ENCODE measurements at places on chromosomes 7 and 10.

DNA sequence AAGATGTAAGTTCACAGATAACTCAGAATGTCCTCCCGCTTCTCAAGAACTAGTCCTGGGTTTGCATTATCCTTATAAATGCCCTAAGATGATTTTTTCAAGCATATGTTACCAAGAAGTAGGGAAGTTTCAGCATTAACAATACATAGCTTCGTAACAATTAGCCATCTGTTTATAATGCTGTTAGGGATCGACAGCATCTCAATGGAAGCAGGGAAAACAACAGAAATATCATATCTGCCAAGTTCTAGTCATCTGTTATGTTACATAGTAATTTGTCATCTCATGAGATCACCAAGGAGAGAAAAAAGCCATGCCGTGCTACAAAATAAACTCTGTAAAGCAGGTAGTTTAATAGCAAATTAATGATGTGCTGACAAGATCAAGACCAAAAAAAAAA is 731.5 kb upstream of the C7orf33 start:
- DNase-seq: no peak

- DNase-seq: no peak
Observed at GRCh38 chr10:83816942-83817341, 322.4 kb upstream of the GHITM start.

DNA sequence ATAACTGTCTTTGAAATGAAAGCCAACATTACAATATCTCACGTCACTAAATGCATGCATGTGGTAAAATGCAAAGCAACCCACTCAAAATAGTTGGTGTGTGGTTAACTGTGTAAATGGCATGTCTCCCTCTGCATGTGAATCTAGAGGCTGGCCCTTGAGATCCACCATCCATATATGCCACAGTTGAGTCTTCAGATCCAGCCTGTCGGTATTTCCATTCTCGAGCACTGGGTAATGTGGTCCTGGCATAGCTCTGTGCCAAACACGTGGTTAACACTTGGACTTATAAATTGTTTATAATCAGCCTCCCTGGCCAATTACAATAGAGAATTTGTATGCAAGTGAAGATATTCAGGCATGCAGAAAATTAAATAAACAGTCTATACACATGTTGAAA is 90.3 kb downstream of the LYZL1 start:
- no peak for DNase-seq

- DNase-seq: no peak
Observed at GRCh38 chr7:3559278-3559677, 258.2 kb downstream of the SDK1 start.

DNA sequence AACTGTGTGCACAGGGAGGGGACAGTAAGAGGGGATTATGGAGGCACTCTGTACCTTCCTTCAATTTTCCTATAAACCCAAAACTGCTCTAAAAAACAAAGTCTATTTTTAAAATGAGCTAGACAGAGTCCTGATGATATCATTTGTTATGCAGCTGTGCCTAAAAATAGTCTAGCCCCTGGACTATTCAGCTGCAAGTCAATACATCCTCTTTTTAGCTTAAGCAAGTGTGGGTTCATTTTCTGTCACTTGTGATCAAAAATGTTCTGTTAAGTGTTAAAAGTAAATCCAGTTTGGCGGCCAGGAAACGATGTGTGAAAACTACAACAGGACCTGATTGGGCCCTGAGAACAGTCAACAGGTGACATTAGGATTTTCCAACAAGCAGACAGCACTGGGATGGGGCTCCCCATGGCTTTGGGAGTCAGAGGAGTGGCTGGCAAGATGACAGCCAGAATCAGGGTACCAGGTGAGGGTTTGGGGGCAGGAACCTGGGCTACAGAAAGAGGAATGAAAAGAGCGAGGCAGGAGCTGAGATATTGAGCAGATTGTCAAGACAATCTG is 33.9 kb downstream of the FAM107B start:
- no peak for DNase-seq

DNA sequence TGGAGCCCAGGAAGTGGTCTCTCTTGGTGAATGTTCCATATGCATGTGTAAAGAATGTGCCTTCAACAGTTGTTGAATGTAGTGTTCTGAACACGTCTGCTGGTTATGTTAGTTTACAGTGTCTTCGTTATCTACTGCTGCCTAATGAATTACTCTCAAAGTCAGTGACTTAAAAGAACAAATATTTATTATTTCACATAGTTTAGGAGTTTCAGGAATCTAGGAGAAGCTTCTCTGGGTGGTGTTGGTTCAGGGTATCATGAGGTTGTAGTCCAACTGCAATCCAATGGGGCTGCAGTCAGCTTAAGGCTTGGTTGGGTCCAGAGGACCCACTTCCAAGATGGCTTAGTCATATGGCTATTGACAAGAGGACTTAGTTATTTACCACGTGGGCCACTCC is 36.6 kb upstream of the IGFBP3 start:
- no peak for DNase-seq

- no peak for DNase-seq
Observed at GRCh38 chr10:87671139-87671815, 11.6 kb downstream of the PAPSS2 start.

DNA sequence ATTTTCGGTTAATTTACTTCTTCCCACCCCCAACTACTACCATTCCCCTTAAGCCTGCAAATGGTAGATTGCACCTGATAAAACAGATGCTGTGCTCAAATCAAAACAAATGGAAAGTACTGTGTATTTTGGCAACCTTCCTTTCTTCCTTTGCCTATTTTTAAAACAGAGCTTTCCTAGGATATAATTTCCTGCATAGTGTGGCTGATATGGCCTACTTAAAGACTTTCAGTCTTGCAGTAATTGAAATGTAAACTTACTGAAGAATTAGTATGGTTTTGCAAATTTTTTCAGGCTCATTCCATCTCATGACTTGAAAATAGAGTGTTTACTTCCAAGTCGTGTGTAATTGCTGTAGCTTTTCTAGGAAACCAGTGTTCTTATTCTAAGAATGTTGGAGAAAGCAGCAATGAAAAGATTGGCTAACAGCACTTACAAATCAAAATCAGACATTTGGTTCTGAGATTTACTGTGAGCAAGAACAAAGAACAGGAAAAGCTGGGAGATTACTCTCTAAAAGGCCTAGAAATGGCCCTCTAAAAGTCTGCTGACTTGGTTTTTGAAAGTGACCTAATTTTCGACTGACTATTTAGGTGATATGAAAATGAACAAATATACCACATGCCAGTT is 52.0 kb downstream of the REEP3 start:
- DNase-seq: no peak

- no peak for DNase-seq
Observed at GRCh38 chr7:108263425-108263824, 133.3 kb upstream of the LAMB4 start.

GRCh38 chr7:148245381-148245780 is 345.2 kb upstream of the C7orf33 start:
- DNase-seq: no peak

DNA sequence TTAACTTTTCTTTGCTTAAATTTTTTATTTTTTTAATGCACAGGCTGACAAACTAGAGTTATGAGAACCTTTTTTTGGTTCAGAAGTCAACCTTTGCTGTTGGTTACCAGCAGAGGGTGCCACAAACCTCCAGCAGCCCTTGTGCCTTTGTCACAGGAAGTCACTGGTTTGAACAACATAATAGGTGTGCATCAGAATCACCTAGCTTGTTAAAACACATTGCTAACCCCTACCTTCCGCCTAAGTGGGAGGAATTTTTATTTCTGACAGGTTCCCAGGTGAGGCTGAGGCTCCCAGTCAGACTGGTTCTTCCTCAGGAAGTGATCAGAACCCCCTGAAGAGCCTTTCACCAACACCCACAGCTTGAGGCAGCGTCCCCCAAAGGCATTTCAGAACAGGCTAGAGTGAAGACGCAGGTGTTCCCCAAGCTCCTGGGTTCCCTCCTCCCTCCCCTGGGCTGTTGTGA is 22.6 kb upstream of the VDAC2 start:
- DNase-seq: peak; percentile 57

DNA sequence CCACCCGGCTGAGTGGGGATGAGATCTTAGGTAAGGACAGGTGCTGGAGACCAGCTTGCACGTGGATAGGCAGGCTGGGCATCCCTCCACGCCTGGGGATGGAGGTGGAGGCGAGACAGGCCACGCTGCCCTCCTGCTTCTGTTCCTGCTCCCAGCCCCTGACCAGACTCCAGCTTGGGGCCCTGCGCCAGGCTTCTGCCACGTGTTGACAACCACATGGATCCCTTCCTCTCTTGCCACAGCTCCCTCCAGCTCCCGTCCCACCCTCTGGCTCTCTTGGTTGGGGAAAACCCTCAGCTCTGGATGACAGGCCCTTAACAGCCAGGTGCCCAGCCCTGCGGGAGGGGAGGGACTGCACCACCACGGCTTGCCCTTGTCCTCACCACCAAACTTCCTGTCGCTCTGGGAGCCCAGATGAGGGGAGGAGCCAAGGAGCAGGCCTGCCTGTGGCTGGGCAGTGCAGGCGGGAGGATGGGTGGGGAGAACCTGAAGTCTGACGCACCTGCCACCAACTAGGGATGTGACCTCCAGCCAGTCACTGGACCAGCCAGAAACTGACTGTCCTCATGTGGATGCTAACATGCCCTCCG is 36.0 kb downstream of the KCNH2 start:
- no peak for DNase-seq

GRCh38 chr7:6478186-6478585 is 30.4 kb upstream of the DAGLB start:
- no peak for DNase-seq

GRCh38 chr10:120327675-120328074 is 129.4 kb upstream of the PLPP4 start:
- DNase-seq: no peak

GRCh38 chr7:12896316-12896715 is 208.9 kb downstream of the ARL4A start:
- no peak for DNase-seq

DNA sequence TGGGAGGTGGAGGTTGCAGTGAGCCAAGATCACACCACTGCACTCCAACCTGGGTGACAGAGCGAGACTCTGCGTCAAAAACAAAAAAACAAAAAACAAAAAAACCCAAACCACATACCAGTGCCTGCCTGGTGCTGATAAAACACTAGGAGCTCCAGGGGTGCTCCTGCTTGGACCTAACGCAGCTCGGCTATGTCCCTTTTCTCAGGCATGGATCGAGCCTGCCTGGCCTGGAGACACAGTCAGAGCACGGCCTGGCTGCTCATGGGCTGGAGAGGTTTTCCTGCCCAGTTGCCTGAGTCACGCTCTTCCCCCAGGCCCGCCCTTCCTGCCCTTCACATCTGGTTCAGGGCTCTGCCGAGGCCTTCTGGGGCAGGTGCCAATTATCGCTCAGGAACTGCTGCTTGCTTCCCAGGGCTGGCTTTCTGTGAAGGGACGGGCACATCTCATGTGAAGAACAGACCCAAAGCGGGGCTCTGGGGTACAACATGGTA is 12.6 kb upstream of the NPFFR1 start:
- no peak for DNase-seq

GRCh38 chr7:50389961-50390360 is 60.2 kb downstream of the FIGNL1 start:
- no peak for DNase-seq

DNA sequence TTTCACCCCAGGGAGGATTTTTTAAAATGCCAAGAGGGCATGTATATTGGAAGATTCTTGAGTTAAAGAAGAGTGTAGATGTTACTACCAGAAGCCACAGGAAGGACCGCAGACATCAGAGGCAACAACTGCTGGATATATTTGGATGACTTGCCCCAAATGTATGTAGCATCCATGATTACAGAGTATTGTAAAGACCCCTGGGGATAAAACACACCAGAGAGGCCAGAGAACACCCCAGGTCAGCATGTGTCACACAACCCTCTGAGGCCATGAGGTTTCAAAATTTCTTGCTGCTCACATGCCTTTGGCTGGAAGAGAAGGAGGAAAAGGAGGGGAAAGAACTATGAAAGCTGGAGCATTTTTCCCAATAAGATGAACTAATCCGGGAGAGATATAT is 108.0 kb upstream of the LSM8 start:
- no peak for DNase-seq

- no peak for DNase-seq
Observed at GRCh38 chr10:48592346-48592745, 12.5 kb downstream of the ARHGAP22 start.

DNA sequence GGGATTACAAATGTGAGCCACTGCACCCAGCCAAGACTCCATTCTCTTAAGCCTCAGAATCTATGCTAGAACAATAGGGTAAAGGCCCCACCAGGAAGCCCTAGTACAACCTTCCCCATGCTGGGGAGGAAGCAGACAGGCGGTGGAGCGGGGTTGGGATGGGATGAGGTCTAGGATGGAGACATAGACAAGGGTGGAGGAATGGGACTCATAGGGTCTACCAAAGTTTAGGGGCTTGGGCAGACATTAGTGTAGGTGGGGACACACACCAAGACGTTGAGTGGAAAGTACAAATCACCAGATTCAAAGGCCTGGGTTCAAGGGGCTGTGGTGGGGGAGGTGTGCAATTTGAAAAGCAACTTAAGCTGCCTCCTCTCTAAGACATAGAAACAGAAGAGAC is 19.3 kb downstream of the PRSS2 start:
- no peak for DNase-seq

DNA sequence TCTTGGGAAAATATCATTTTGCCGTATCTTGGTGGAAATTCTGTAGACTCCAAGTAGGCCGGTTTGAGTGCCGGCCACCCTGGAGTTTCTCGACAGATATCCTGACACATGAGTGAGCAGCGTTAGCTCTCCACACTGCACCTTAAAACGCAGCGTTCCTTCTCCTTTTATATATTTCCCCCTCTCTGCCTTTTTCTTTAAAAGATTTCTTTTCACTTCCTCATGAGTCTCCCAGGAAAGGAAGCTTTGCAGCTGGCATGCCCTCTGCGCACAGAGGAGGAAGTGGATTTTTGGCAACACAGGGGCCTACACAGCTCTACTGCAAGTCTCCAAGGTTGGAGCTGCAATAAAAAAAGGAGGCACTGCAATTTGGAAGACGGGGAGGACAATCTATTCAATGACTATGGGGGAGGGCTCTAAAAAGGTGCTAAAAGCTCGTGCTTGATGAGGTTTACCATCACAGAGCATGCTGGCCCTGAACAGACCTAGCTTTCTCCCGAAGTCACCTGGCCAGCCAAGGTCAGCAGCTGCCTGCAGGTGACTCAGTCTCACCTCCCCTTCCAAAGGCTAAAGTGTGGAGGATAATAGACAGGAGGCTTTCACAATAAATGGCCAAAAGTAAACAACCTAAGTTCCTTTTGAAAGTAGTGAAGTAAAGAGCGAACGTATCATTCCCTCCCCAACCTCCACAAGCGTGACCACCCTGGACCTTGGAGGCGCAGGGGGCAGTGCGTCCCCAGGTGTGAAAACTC is 252.8 kb downstream of the ZMYND11 start:
- DNase-seq: no peak

GRCh38 chr7:1950452-1951158 is 280.5 kb downstream of the ELFN1 start:
- DNase-seq: no peak

GRCh38 chr7:155819186-155819585 is 6.9 kb upstream of the SHH start:
- no peak for DNase-seq

GRCh38 chr7:151351027-151351426 is 9.4 kb downstream of the NUB1 start:
- peak; percentile 17 for DNase-seq

GRCh38 chr10:50396491-50397311 is 145.4 kb upstream of the ASAH2 start:
- DNase-seq: no peak

Measured in activated gamma-delta T cell treated with anti-CD3 and anti-CD28 coated beads, Interleukin-2, amount 50 U/mL, for 16 hours (primary cell).